ENCODE measurements at places on chromosomes 1 and 21.

GRCh38 chr1:178587975-178588374 is 75.1 kb downstream of the TEX35 start:
- no peak for DNase-seq

GRCh38 chr1:62299426-62300200 is 19.6 kb downstream of the KANK4 start:
- DNase-seq = no peak

GRCh38 chr1:94634977-94635416 is 93.4 kb upstream of the F3 start:
- DNase-seq = no peak

GRCh38 chr1:86573763-86574484 is 27.0 kb downstream of the CLCA4 start:
- no peak for DNase-seq

DNA sequence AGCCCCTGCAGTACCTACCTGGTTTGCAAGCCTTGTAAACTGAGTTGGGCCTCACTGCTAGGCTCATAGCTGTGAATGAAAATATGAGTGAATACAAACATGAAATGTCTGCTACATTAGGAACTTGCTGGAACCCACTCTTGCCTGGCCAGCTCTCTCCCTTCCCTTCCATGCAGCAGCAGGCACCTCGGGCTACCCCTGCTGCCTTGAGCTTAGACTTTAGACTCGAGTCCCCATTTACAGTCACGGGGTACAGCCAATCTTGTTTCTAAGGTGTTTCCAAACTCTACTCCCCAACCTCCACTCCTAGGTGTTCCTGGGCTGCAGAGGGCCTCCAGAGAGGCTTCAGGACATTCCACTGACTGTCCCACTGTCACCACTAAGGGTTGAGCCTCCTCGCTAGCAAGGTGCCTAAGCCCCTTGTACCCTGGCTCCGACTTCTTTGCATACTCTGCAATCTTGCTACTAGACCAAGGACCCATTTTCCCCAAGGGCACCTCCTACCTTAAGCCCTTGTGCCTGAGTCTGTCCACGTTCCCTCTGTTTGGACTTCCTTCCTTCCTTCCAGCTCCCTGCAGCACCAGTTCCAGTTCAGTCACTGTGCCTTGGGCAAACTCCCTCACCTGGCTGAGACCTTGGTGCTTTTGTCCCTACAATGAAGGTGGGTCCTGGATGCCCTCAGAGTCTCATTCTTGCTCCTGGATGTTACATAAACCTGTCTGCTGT is 36.9 kb downstream of the CDK18 start:
- DNase-seq = no peak

GRCh38 chr1:221157026-221157761 is 278.0 kb downstream of the HLX start:
- DNase-seq = no peak

Measured in NCI-H2081 treated with DMSO at 0.1 percent for 48 hours (cell line).